CD4-positive, alpha-beta memory T cell (primary cell): ENCODE measurements at places on chromosomes 5 and 9. TPM values are rescaled to one million over a fixed set of nuclear protein-coding genes. Genes with fewer than 3 reads are reported as not detected.

GRCh38 chr5:39283231-39283818, 64.0 kb upstream of the FYB1 start:
- no peak overlapping the region for H3K4me3 ChIP-seq
- no peak overlapping the region for H3K27ac ChIP-seq
- peaks cover 13% of the 10 kb centered on the region for H3K4me1 ChIP-seq
- H3K27me3 ChIP-seq = no peaks in the 10 kb centered on the region
- peak; percentile 79 for DNase-seq

DNA sequence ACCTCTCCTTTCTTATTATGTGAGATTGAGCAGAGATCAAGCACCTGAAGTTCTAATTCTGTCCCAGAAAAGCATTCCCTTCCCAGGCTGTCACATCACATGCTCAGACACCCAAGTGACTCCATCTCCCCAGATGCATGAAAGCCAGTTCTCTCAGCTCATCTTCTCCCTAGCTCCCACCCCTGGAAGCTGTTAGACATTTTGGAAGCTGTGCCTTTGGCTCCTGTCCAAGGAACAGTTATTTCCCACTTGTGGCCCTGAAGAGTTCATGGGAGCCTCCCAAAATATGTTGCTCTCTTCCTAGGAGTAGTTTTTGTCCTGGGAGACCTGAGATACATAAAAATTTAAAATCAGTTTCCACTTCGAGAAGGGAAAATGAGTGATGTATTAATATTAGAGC, 161.4 kb upstream of the GAS1 start:
- no peak overlapping the region for H3K27ac ChIP-seq
- H3K27me3 ChIP-seq = peaks cover 3% of the 10 kb centered on the region
- H3K4me3 ChIP-seq = no peak overlapping the region
- no peaks in the 10 kb centered on the region for H3K36me3 ChIP-seq
- no peak for DNase-seq
- no peaks in the 10 kb centered on the region for H3K4me1 ChIP-seq

Gene SREK1
- 26.0 TPM for polyA plus RNA-seq

DNA sequence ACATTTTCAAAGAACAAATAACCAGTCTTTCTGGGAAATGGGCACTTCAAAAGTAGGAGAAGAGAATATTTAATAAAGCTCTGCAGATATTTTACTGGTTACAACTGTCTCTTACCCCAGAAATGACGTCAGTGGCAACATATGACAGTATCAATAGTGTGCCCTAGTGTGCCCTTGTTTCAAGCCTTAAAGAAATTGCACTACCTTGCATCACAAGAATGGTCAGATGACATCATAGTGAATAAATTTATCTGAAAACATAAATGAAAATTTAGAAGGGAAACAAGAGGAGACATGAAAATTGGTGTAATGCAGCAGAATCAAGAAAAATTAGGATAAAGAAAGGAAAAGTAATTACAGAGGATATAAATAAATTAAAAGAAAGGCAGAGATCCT, 176.7 kb downstream of the GNAQ start:
- no peaks in the 10 kb centered on the region for H3K4me1 ChIP-seq
- H3K36me3 ChIP-seq = no peaks in the 10 kb centered on the region
- no peaks in the 10 kb centered on the region for H3K27me3 ChIP-seq
- H3K4me3 ChIP-seq = no peak overlapping the region

Gene SLCO4C1
- polyA plus RNA-seq = 0.22 TPM

Gene TLX3
- not detected for polyA plus RNA-seq

DNA sequence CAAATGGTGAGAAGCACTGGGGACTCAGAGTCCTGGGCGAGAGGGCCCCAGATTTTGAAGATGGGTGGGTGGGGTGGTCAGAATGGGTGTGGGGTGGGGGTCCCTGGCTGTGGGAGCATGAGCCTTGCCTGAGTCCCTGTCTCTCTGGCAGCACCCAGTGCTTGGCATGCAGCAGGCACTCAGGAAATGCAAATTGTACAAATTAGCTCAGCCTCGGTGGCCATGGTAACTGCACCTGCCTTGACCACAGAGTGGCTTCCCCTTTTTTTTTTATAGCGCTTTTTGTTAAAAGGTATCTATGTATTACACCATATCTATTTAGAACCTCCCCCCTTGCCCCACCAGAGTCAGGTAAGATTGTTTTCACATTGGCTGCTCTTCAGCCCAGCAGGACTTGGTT, 19.2 kb upstream of the PITX1 start:
- no peaks in the 10 kb centered on the region for H3K4me1 ChIP-seq
- H3K27ac ChIP-seq = no peak overlapping the region
- H3K4me3 ChIP-seq = no peak overlapping the region
- no peaks in the 10 kb centered on the region for H3K36me3 ChIP-seq
- peaks cover 3% of the 10 kb centered on the region for H3K27me3 ChIP-seq
- DNase-seq = no peak
